ENCODE measurements at places on chromosomes 2 and 18. TPM values are rescaled to one million over a fixed set of nuclear protein-coding genes. Genes with fewer than 3 reads are reported as not detected.

Gene TMEM17
- 1.8 TPM for total RNA-seq

- H3K27ac ChIP-seq, result no peak overlapping the region
- H3K4me1 ChIP-seq, result no peaks in the 10 kb centered on the region
- H3K27me3 ChIP-seq, result peaks cover 7% of the 10 kb centered on the region
- no peak overlapping the region for H3K4me3 ChIP-seq
- no peaks in the 10 kb centered on the region for H3K36me3 ChIP-seq
These were observed 78.3 kb downstream of the RTP5 start for GRCh38 chr2:241947876-241948275.

GRCh38 chr2:68362069-68362468, 3.0 kb upstream of the PLEK start:
- peak; percentile 75 for DNase-seq
- H3K27me3 ChIP-seq, result no peaks in the 10 kb centered on the region
- H3K4me1 ChIP-seq, result no peaks in the 10 kb centered on the region
- no peak overlapping the region for H3K27ac ChIP-seq

- H3K36me3 ChIP-seq, result no peaks in the 10 kb centered on the region
- DNase-seq, result no peak
- no peaks in the 10 kb centered on the region for H3K4me1 ChIP-seq
- no peaks in the 10 kb centered on the region for H3K27me3 ChIP-seq
- no peak overlapping the region for H3K27ac ChIP-seq
- no peak overlapping the region for H3K4me3 ChIP-seq
These were observed 270.7 kb upstream of the HDAC4 start for GRCh38 chr2:239671471-239671870.

All from left lung (tissue), 14 donors.